Spleen (tissue), 13 donors: ENCODE measurements at places on chromosomes 1 and 21. TPM values are rescaled to one million over a fixed set of nuclear protein-coding genes. Genes with fewer than 3 reads are reported as not detected.
A peak's percentile ranks its signal among the peaks of the same experiment; 100 is the strongest.

DNA sequence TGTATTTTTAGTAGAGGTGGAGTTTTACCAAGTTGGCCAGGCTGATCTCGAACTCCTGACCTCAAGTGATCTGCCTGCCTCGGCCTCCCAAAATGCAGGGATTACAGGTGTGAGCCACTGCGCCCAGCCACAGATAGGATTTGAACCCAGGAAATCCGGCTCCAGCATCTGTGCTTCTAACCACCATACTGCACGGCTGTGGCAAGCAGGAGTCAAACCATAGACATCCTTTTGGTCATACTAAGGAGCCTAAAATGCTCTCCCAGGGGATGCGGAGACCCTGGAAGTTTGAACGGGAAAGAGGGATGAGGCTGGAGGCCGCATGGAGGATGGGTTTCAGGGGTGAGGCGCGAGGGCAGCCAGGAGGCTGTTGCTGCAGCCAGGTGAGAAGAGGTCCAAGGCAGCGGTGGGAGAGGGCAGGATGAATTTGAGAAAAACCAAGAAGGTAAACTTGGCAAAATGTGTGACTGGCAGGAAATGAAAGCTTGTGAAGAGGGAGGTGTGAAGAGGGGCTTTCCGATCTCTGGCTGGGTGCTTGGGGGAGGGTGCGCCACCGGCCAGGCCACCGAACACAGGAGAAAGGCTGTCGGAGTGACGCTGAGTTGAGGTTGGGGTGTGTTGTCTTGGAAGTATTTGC is 24.0 kb upstream of the CDK18 start:
- peaks cover 17% of the 10 kb centered on the region for H3K27me3 ChIP-seq
- H3K4me1 ChIP-seq = peaks cover 26% of the 10 kb centered on the region
- H3K4me3 ChIP-seq = no peak overlapping the region
- H3K36me3 ChIP-seq = no peaks in the 10 kb centered on the region
- no peak overlapping the region for H3K27ac ChIP-seq

DNA sequence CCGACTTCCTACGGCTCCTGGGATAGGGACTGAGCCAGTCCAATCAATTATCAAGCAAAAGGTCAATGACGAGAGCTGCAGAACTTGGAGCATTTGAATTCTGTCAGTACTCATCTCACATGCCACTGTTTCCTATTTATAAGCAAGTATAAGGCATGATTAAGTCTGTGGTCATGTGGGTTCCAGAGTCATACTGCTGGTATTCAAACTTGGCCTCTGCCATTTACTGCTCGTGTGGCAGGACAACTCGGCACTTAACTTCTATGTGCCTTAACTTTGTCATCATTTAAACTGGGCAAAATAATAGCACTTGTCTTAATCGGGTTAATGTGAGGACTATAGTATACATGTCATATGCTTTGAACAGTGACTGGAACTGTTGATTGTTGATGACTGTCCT is 44.9 kb upstream of the TNFSF18 start:
- no peaks in the 10 kb centered on the region for H3K27me3 ChIP-seq
- no peaks in the 10 kb centered on the region for H3K4me1 ChIP-seq
- no peak overlapping the region for H3K4me3 ChIP-seq

- no peak overlapping the region for H3K27ac ChIP-seq
- peaks cover 52% of the 10 kb centered on the region for H3K27me3 ChIP-seq
- H3K36me3 ChIP-seq = no peaks in the 10 kb centered on the region
- DNase-seq = peak; percentile 75
- peaks cover 25% of the 10 kb centered on the region for H3K4me1 ChIP-seq
Measured at GRCh38 chr1:153679337-153680119, 1.0 kb downstream of the NPR1 start.

- H3K36me3 ChIP-seq = no peaks in the 10 kb centered on the region
- peaks cover 35% of the 10 kb centered on the region for H3K4me1 ChIP-seq
- no peak for DNase-seq
- H3K4me3 ChIP-seq = no peak overlapping the region
Measured at GRCh38 chr1:147246044-147246690, 3.7 kb downstream of the CHD1L start.

GRCh38 chr1:165375623-165376022 is 19.1 kb upstream of the LMX1A start:
- H3K36me3 ChIP-seq = no peaks in the 10 kb centered on the region
- peak overlapping the region; percentile 87 for H3K27ac ChIP-seq
- H3K27me3 ChIP-seq = peaks cover 71% of the 10 kb centered on the region
- DNase-seq = no peak

DNA sequence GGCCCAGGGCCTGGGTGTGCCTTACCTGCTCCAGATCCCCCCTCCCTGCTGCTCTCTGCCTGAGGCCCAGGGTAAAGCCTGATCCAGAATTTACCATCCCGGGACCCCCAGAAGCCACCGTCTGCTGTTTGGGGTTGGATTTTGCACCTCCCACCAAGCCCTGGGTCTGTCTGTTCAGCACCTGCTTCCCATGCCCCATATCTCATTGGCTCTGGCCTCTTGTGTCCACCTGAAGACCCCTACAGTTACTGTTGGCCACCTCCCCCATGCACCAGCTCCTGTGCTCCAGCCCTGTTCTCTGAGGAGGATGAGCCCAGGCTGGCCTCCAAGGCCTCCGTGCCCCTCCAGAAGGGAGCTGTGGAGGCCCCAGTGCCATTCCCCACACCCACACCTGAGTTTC is 113.9 kb downstream of the GRIK3 start:
- H3K27me3 ChIP-seq = no peaks in the 10 kb centered on the region
- DNase-seq = no peak
- no peak overlapping the region for H3K27ac ChIP-seq

Gene NEK2
- 2.4 TPM for total RNA-seq

- H3K36me3 ChIP-seq = no peaks in the 10 kb centered on the region
- H3K27me3 ChIP-seq = no peaks in the 10 kb centered on the region
- no peaks in the 10 kb centered on the region for H3K4me1 ChIP-seq
- no peak for DNase-seq
Measured at GRCh38 chr1:227805606-227806197, 9.8 kb upstream of the PRSS38 start.

- H3K4me3 ChIP-seq = no peak overlapping the region
- H3K4me1 ChIP-seq = no peaks in the 10 kb centered on the region
- no peak overlapping the region for H3K27ac ChIP-seq
- H3K27me3 ChIP-seq = no peaks in the 10 kb centered on the region
- H3K36me3 ChIP-seq = no peaks in the 10 kb centered on the region
Measured at GRCh38 chr1:3194760-3195479, 125.9 kb downstream of the PRDM16 start.

Gene SLC5A3
- total RNA-seq = 22.3 TPM

Gene PARP1
- total RNA-seq = 134 TPM

Gene ZNF496
- total RNA-seq = 26.0 TPM

DNA sequence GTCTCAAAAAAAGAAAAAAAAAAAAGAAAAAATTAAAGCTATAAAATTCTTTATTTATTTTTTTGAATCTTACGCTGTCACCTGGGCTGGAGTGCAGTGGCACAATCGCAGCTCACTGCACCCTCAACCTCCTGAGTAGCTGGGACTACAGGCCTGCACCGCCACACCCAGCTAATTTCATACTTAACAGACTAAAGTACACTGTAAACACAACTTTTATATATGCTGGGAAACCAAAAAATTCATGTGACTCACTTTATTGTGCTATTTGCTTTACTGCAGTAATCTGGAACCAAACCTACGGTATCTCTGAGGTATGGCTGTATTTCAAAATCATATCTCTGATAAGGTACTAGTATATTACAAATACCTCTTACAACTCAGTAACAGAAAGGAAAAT is 40.3 kb downstream of the HSF2BP start:
- H3K4me1 ChIP-seq = no peaks in the 10 kb centered on the region
- H3K27me3 ChIP-seq = no peaks in the 10 kb centered on the region
- no peak overlapping the region for H3K27ac ChIP-seq
- H3K36me3 ChIP-seq = no peaks in the 10 kb centered on the region
- no peak overlapping the region for H3K4me3 ChIP-seq

GRCh38 chr1:180040034-180040433 is 85.4 kb downstream of the CEP350 start:
- H3K27ac ChIP-seq = no peak overlapping the region
- no peak for DNase-seq
- H3K27me3 ChIP-seq = no peaks in the 10 kb centered on the region
- H3K4me1 ChIP-seq = no peaks in the 10 kb centered on the region
- H3K36me3 ChIP-seq = peaks cover 98% of the 10 kb centered on the region

DNA sequence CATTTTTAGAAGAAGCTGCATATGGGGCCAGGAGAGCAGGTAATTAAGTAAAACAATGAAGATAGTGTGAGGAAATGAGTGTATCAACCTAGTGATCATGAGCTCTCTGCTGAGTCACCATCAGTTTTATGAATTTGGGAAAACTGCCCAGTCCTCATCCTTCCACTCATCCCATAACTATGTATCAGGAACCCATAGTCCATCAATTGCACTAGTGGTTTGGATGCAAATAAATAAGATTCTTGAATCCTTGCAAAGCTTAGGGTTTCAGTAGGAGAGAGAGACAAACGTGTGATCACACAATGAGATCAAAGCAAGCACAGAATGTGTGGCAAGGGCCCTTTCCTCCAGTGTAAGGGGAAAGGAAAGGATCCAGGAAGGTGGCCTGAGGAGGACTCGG is 145.6 kb downstream of the ZZZ3 start:
- no peak for DNase-seq
- H3K4me3 ChIP-seq = no peak overlapping the region
- H3K4me1 ChIP-seq = no peaks in the 10 kb centered on the region
- H3K36me3 ChIP-seq = no peaks in the 10 kb centered on the region

DNA sequence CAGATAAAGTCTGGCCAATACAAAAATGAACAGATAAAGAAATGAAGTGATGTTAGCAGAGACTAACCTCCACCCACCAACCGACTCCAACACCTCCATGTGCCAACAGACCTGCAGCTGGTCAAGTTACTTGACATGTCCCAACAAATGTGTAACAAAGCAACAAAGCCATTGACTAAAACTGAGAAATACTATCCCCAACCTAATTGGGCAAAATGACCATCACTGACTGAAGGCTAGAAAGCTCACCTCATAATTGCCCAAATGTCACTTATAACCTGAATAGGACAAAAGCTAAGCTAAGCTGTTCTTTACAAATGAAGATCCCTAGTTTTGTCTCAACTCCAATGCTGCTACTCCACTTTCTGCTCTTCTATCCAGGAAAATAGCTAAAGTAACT is 7.5 kb downstream of the KDM5B start:
- no peaks in the 10 kb centered on the region for H3K27me3 ChIP-seq
- H3K4me1 ChIP-seq = peaks cover 6% of the 10 kb centered on the region
- no peak overlapping the region for H3K4me3 ChIP-seq
- no peaks in the 10 kb centered on the region for H3K36me3 ChIP-seq

Gene MASP2
- not detected for total RNA-seq

Gene C1orf94
- not detected for total RNA-seq

DNA sequence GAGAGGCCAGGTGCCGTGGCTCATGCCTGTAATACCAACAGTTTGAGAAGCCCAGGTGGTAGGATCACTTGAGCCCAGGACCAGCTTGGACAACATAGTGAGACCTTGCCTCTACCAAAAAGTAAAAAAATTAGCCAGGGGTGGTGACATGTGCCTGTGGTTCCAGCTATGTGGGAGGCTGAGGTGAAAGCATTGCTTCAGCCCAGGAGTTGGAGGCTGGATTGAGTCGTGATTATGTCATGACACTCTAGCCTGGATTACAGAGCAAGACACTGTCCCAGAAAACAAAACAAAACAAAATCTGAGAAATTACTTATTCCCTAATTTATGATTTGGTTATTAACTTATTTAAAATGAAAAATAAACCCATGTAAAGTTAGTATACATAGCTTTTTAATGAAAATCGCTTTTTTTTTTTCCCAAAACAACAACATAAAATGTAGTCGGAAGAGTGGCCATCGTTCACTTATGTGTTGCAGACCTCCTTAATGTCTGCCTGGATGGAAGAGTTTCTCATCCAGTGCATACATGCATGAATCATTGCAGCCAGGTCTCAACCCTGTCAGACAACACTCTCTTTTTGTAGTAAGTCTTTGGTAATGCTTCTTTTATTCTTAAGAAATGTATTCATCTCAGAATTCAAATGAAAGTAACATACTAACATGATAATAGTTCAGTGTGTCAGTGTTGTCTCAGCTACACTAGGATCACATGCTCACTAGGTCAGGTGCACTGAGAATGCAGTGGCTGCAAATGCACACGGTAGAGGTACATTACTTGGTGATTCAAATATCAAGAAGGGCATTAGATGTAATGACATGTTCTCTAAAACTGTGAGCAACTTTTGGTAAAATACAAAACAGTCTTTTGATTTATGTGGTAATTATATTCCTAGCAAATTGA is 28.0 kb downstream of the ITSN1 start:
- H3K27ac ChIP-seq = no peak overlapping the region
- H3K36me3 ChIP-seq = no peaks in the 10 kb centered on the region
- H3K4me3 ChIP-seq = no peak overlapping the region
- no peaks in the 10 kb centered on the region for H3K27me3 ChIP-seq

Gene LCE1A
- total RNA-seq = not detected

DNA sequence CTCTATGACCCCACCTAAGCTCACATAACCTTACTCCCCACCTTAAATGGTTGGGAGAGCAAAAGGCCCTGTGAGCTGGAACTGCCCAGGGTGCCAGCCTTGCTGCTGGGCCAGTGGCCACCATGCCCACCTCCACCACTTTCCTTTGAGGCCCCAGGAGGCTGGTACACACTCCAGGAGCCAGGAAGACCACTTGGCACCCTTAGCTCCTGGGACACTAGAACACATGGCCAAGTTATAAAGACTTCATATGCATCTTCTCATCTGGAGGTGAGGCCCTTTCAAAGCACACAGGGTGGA is 21.9 kb downstream of the CAPZB start:
- no peak for DNase-seq
- peak overlapping the region; percentile 81 for H3K27ac ChIP-seq
- H3K4me3 ChIP-seq = no peak overlapping the region
- H3K27me3 ChIP-seq = no peaks in the 10 kb centered on the region
- H3K4me1 ChIP-seq = peaks cover 100% of the 10 kb centered on the region

DNA sequence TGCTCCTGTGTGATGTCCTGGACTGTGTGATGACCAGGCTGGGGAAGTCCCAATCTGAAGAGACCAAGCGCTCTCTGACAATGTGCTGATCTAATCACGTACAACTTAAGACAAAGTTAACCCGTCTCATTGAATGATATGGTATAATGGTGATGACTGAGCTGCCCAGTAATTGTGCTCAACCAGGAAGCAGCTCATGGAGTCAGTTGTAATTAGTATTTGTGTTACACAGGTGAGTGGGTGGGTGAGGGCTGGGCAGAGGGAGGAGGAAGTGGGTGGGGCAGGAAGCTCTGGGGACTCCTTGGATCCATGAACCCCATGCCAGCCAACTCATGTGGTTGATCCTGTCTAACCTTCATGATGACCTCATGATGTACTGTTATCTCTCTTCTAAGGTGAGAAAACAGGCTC is 8.7 kb upstream of the ECE1 start:
- peaks cover 87% of the 10 kb centered on the region for H3K4me1 ChIP-seq
- H3K36me3 ChIP-seq = peaks cover 5% of the 10 kb centered on the region
- no peak for DNase-seq
- no peak overlapping the region for H3K4me3 ChIP-seq
- H3K27me3 ChIP-seq = no peaks in the 10 kb centered on the region
- no peak overlapping the region for H3K27ac ChIP-seq

- H3K4me1 ChIP-seq = peaks cover 22% of the 10 kb centered on the region
- no peak overlapping the region for H3K4me3 ChIP-seq
- peak; percentile 64 for DNase-seq
- H3K27ac ChIP-seq = no peak overlapping the region
- H3K27me3 ChIP-seq = no peaks in the 10 kb centered on the region
- no peaks in the 10 kb centered on the region for H3K36me3 ChIP-seq
Measured at GRCh38 chr1:227890451-227891222, 57.1 kb downstream of the WNT9A start.

Gene TNFRSF8
- 2.1 TPM for total RNA-seq

Gene TEDDM1
- not detected for total RNA-seq
